ENCODE measurements at places on chromosomes 6 and 20. TPM values are rescaled to one million over a fixed set of nuclear protein-coding genes. Genes with fewer than 3 reads are reported as not detected.
A peak's percentile ranks its signal among the peaks of the same experiment; 100 is the strongest.

Gene GUCA1A
- total RNA-seq: not detected

Gene FAM83C
- total RNA-seq: not detected

Gene KIAA1586
- 16.2 TPM for total RNA-seq

Gene CST7
- total RNA-seq: 0.25 TPM

Gene KCNK5
- 0.88 TPM for total RNA-seq

Gene HMGCLL1
- 0.26 TPM for total RNA-seq

Gene LPA
- 3.1 TPM for total RNA-seq

Gene RAET1L
- total RNA-seq: not detected

- DNase-seq: no peak
These were observed 130.6 kb upstream of the DOK5 start for GRCh38 chr20:54344832-54345231.

- DNase-seq: no peak
These were observed 74.8 kb upstream of the TPD52L1 start for GRCh38 chr6:125078602-125079321.

- DNase-seq: no peak
These were observed 330.8 kb upstream of the PREP start for GRCh38 chr6:105733556-105734162.

GRCh38 chr6:158321960-158322359 lies 9.7 kb downstream of the TULP4 start:
- DNase-seq: no peak

DNA sequence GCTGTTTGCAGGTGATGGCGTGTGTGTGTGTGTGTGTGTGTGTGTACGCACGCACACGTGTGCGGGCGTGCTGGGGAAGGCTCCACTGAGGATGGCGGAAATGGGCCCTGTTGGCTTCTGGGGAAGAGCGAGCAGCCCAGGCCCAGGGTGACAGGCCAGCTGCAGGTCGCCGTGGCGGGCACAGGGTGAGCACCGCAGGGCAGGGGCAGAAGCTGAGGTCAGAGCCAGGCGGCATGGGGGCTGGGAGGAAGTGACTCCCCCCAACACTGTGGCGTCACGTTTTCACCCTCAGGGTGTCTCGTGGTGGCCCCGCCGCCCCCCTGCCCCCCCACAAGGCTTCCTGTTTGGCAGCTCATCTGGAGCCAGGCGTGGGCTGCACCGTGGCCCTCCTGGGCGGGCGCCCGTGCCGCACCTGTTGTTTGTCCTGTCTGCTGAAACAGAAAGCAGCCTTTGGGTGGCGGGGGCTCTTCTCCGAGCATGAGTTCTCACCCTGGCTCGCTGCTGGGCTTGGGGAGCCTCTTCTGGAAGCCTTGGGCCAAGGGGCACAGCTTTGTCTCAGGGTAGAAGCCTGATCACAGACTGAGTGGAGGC lies 7.1 kb downstream of the RBM38 start:
- DNase-seq: no peak

DNA sequence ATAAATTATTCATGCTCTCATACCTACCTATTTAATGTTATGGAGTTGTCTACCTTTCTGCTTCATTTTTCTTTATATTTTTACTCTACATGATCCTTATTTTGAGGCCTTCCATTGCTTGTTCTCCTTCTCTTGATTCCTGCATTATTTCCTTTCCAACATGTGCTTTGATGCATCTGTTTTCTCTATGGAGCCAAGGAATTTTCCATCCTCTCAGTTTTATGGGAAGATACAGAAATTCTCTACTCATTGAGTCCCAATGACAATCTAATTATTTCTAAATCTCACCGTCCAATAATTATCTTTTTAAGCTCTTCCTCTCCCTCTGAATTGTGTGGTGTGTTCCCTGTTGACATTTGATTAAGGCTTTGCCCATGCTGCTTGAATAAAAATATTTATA lies 136.0 kb downstream of the PACRG start:
- no peak for DNase-seq

DNA sequence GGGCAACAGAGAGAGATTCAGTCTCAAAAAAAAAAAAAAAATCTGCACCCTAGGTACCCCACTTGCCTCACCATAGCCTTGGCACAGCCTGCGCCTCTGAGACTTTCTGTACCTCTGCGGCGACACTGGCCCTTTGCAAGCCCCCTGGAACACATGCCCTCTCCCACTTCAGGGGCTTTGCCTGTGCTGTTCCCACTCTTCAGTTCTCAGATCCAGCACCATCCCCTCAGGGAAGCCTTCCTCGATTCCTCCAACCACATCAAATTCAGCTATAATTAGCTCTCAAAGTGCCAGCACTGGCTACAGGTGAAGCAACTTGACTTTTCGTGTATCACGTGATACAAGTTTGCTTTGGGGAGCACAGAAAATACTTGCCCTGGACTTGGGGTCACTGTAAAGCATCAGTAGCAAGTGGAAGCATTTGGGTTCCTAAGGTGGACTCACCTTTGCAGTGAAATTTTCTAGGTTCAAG lies 2.1 kb upstream of the UBE2V1 start:
- no peak for DNase-seq

DNA sequence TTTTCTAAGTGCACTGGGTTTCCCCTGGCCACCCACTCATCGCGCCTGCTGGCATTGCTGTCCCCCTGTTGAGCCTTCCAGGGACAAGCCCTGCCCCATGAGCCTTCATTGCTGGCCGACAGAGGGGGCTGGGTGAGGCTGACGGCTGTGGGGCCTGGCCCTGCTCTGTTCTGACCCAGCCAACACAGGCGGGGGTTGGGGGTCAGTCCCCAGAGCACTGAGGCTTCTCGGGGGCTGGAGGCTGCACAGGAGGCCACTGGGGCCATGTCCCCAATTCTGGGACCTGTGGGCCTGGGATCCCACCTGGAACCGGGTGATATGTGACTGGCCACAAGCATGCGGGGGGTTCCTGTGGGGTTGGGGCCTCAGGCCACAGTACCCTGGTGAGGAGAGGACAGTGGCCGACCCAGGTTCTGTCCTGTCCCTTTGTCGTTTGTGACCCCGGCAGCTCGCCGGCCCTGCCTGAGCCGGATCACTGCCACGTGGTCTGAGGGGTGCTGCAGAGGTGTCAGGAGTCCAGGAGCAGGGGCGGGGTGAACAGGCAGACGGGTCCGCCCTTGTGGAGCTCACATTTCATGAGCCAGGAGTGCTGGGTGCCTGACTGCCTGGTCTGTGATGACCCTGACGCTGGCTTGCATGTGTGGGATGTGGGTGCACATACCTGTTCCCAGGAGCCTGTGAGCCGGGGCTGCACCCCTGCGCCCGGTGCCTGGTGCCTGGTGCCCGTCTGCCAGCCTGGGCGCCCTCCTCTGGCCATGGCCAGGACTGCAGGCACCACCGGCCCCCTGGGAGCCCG lies 2.1 kb upstream of the COL20A1 start:
- DNase-seq: peak; percentile 62

GRCh38 chr6:34585512-34586061 lies 29.5 kb upstream of the SPDEF start:
- DNase-seq: no peak

DNA sequence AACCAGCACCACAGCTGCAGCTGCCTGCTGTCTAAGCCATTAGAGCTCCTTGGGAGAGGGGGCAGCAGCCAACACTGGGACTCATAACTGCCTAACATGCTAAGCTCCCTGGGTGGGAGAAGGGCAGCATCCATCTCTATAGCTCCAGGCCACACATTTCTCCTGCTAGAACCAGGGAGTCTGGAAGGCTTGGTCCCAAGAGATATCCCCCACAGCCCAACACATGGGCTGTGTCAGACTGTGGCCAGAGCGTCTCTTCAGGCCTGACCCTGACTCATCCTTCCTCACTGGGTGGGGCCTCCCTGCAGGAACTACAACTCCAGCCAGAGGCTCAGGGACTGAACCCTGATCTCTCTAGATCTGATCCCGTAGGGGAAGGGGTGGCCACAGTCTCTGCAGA lies 411.1 kb downstream of the HDGFL1 start:
- no peak for DNase-seq

DNA sequence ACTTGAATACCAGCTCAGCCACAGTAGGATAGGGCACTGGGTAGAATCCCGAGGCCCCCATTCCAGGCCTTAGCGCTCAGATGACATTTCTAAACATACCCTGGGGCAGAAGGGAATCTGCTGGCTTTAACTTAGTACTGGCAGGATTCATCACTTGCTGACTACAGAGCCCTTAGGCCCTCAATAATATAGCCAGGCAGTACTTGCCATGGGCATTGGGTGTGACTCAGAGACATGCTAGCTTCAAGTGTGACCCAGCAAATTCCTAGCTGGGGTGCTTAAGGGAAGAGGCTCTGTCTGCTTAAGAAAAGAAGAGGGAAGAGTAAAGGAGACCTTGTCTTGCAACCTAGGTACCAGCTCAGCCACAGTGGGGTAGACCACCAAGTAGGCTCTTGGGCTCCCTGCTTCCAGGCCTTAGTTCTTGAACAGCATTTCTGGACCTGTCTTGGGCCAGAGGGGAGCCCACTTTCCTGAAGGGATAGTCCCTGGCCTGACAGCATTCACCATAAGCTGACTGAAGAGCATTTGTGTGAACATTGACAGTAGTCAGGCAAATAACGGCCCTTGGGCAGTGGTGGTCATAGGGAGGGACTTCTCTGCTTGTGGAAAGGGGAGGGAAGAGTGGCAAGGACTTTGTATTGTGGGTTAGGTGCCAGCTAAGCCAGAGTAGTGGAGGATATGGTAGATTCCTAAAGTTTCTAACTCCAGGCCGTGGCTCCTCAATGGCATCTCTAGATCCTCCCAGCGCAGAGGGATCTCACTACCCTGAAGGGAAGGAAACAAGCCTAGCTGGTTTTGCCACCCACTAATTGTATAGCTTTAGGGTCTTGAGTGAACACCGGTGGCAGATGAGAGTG lies 48.5 kb upstream of the HACE1 start:
- DNase-seq: no peak

- DNase-seq: no peak
These were observed 282.1 kb upstream of the BMP2 start for GRCh38 chr20:6485351-6485750.

DNA sequence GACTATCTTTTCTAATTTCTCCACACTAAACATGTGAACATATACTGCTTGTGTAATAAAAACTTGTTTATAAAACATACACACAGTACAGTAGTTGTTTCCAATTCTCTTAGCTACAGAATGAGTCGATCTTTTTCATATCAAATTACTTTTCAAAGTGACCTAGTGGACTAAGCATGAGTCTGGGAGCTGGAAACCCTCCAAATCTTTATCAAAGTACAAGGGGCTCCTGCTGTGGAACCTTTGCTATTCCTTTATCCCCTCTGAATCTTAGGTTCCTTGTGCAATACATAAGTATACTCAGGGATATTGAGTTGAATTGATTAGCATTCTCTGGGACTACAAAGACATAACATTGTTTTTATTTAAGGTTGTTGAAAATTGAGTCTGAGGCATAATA lies 48.7 kb upstream of the TAB2 start:
- DNase-seq: no peak

DNA sequence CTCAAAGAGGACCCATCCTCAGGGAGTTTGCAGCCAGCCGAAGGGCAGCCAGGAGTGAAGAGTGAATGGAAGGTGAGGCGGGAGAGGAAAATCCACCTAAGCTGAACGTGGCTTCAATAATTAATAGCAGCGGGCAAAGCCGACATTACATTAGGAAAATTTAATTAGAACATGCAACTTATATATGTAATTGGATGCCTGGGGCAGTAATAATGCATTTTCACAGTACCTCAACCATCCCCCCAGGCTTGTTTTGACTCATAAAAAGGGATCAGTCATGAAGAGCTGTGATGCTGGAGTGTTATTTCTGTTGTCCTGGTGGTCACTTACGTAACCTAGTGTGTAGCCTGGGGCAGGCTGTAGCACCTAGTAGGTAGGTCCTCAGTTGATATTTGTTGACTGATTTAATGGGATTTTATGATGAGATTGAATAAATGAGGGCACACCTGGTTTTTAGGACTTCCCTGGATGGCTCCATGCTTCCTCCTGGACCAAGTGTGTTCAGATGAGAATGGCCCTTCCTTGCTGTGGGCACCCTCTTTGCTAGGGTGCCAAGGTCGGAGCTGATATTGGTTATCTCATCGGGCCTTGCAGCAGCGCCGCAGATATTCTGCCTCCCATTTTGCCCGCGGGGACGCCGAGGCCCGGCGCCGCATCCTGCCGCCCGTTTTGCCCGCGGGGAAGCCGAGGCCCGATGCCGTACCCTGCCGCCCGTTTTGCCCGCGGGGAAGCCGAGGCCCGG lies 128.8 kb downstream of the CDH26 start:
- DNase-seq: no peak

- no peak for DNase-seq
These were observed 41.9 kb upstream of the PRSS16 start for GRCh38 chr6:27205375-27206278.

GRCh38 chr6:132143258-132143657 lies 192.1 kb upstream of the CCN2 start:
- no peak for DNase-seq

DNA sequence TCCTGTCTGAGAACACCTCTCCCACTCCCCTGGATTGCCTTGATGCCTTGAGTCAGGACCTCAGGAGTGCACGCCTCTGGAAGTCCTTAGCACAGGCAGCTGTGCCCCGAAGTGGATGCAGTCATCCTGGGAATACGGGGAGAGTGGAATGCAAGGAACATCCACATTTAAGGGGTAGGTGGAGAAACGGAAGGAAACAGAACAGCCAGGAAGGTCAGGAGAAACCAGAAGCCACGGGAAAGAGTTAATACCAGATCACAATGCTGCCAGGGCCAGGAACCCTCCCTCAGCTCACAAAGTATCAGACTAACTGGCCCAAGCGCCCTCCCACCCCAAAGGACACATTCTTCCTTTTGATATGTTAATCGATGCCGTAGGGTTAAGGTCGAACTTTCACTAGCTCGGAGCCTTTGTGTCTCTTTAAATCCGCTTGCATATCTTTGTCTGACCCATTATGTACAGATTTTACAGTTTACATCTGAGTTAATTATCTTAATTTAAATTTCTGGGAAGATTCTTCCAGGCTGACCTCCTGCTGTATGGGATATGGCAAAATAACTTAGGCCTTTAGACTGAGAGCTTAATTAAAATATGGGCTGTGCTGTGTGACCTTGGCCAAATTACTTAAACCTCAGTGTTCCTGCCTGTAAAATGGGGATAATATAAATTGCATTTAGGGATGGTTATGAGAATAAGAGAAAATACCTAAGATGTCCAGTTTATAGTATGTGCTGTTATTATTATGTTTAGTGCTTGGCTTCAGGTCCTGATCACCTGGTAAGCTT lies 24.0 kb upstream of the CCND3 start:
- no peak for DNase-seq

DNA sequence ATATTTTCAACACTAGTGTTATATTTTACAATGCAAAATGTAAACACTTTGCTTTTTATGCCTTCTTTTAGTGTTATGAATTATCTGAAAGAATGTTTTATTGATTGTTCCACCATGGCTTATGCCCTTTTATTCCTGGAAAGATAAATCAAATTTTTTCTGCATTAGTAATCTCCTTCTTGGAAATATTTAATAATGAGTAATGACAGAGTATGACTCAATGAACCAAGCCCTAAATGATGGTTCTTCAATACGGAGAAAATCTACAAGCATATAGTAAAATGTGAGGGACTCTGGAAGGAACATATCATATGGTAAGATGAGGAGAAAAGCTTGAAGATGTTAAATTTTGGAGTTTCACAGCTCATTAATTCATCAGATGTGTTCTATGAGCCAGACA lies 929.6 kb downstream of the C6orf118 start:
- DNase-seq: no peak

- no peak for DNase-seq
These were observed 62.0 kb downstream of the CRYBG1 start for GRCh38 chr6:106422534-106422933.

GRCh38 chr6:45112711-45113110 lies 215.4 kb upstream of the RUNX2 start:
- DNase-seq: no peak
